Activated CD4-positive, alpha-beta T cell treated with anti-CD3 and anti-CD28 coated beads for 4 hours (primary cell): ENCODE measurements at places on chromosomes 16 and 17.
A peak's percentile ranks its signal among the peaks of the same experiment; 100 is the strongest.

GRCh38 chr17:75404731-75405364 lies 630 bp downstream of the GRB2 start:
- peak; percentile 54 for DNase-seq

GRCh38 chr16:78778101-78779004 lies 678.9 kb downstream of the WWOX start:
- DNase-seq: no peak

GRCh38 chr16:72220875-72221629 lies 49.1 kb upstream of the PMFBP1 start:
- DNase-seq: no peak

DNA sequence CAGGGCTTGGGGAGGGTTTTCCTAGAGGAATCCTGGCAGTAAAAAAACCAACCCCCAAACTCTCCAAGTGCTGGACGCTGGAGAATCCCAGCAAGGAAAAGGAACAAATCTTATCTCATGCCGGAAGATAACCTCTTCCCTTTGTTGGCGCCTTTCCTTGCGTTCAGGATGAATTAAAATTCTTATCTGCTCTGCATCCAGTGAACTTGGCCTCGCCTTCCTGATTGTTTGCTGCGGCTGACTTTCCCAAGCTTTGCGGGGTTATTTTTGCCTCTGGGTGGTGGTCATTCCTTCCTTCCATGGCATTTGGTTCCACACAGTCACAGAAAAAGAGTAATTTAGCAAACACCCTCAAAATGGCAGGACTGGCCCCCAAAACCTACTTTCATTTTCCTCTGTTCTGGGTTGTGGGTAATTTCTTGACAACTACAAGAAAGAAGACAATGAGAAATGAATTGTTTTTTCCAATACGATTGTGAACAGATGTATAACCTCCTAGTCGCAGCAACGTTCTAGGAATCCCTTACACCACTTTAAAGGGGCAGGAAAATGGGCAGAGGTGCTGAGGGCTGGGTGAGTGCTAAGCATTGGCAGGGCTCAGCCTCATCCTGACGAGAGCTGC lies 77.8 kb downstream of the MRC2 start:
- no peak for DNase-seq

DNA sequence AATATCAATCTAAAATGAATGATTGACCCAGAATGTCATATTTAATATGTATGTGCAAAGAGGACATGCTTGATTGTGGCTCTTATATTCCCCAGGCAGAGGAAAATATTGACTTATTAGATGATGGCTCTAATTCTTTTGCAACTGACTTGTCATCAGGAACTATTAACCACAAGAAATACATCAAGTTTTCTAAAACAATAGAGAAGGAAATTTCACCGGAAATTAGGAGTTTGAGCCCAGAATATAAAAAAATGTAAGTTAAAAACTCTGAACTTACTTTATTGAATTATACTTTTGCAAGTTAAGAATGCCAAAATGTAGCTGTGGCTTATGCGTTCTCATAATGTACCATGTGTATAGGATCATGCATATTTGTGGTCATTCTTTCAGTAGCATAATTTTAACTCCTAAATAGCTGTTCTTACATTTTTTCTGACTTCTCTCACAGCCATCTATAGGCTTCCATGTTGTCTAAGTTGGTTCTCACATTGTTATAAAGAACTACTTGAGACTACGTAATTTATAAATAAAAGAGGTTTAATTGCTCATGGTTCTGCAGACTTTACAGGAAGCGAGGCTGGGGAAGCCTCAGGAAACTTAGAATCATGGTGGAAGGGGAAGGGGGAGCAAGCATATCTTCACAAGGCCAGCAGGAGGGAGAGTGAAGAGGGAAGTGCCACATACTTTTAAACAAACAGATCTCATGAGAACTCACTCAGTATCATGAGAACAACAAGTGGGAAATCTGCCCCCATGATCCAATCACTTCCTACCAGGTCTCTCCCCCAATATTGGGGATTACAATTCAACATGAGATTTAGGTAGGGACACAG lies 11.6 kb downstream of the EFCAB13 start:
- no peak for DNase-seq
